Smooth muscle cell of the brain vasculature (primary cell): ENCODE measurements at places on chromosomes 5 and 9.

GRCh38 chr9:82600536-82601292 lies 462.2 kb downstream of the RASEF start:
- peak; percentile 52 for DNase-seq

- DNase-seq: no peak
These were observed 22.9 kb downstream of the CAMSAP1 start for GRCh38 chr9:135884328-135885035.

GRCh38 chr5:147591120-147591519 lies 81.3 kb upstream of the DPYSL3 start:
- DNase-seq: no peak

GRCh38 chr5:89878140-89879132 lies 531.1 kb downstream of the CETN3 start:
- peak; percentile 39 for DNase-seq

- no peak for DNase-seq
These were observed 5.7 kb downstream of the NEURL1B start for GRCh38 chr5:172646716-172647285.

DNA sequence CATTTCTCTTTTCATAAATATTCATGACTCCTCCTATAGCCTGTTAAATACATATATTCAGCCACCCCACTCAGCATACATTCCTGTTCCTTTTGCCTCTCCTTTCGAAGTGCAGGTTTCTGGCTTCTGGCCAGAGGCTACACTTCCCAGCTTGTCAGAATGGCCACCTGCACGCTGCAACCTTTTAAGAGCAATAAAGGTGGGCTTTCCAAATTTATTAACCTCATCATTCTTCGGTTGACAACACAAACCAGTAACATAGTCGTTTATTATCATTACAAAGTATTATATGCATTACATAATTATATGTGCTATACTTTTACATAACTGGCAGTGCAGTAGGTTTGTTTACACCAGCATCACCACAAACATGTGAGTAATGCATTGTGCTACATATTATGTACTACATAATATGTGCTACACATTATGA lies 16.5 kb upstream of the TMEM171 start:
- no peak for DNase-seq

DNA sequence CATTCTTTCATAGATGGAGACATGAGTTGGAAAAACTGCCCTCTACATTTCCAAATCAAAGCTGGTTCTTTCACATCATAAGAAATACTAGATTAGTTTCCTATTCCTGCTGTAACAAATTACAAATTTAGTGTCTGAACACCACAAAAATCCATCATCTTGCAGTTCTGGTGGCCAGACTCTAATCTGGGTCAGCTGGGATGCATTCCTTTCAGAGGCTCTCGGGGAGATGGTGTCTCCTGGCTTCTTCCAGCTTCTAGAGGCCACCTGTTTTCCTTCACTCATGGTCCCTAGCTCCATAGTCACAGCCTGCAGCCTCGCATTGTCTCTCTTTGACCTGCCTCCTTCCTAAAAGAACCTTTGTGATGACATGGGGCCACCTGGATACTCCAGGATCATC lies 65.2 kb downstream of the RETREG1 start:
- DNase-seq: no peak

GRCh38 chr9:96442491-96442890 lies 7.5 kb upstream of the HABP4 start:
- no peak for DNase-seq

GRCh38 chr5:144873076-144873475 lies 702.4 kb downstream of the KCTD16 start:
- DNase-seq: no peak

GRCh38 chr9:110590816-110591215 lies 11.3 kb upstream of the SVEP1 start:
- DNase-seq: no peak

- DNase-seq: no peak
These were observed 610 bp downstream of the PSIP1 start for GRCh38 chr9:15509931-15510788.

GRCh38 chr5:1641560-1642166 lies 117.9 kb upstream of the LPCAT1 start:
- DNase-seq: peak; percentile 76

- no peak for DNase-seq
These were observed 94.6 kb downstream of the ZNF608 start for GRCh38 chr5:124651663-124652513.

GRCh38 chr9:99249619-99250018 lies 27.5 kb downstream of the SEC61B start:
- no peak for DNase-seq

DNA sequence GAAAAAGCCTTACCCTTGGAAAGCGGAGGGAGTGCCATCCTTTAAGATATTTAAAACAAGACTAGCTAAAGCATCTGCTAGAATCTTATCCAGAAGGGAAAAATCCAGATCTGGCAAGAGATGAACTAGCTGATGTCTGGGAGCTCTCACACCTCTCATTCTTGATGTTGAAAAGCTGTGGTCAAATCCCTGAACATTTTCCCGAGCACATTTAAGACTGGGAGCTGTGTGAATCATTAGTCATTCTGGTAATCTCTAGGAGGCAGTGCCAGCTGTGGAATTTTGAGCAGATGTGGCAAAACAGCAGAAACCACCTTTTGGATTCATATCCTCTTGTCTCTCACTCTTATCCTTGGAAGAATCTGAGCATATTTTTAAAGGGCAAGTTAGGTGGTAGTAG lies 218.0 kb downstream of the MAN2A1 start:
- DNase-seq: no peak

DNA sequence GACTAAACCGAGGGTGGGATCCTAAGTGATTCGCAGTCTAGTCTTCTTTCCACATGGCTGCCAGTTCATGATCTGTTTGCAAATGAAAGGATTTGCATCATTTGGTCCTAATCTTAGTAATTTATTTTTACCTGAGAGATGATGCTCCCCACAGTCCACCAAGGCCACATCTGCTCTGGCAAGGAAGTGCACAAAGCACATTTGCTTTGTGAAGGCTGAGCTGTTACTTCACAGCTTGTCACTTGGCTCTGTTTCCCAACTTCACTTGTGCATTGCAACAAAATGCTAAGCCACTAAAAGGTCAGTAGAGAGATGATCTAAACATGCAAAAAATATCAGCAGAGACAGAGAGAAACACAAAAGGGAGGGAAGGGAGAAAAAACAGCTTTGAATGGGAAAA lies 128.5 kb upstream of the VLDLR start:
- no peak for DNase-seq

DNA sequence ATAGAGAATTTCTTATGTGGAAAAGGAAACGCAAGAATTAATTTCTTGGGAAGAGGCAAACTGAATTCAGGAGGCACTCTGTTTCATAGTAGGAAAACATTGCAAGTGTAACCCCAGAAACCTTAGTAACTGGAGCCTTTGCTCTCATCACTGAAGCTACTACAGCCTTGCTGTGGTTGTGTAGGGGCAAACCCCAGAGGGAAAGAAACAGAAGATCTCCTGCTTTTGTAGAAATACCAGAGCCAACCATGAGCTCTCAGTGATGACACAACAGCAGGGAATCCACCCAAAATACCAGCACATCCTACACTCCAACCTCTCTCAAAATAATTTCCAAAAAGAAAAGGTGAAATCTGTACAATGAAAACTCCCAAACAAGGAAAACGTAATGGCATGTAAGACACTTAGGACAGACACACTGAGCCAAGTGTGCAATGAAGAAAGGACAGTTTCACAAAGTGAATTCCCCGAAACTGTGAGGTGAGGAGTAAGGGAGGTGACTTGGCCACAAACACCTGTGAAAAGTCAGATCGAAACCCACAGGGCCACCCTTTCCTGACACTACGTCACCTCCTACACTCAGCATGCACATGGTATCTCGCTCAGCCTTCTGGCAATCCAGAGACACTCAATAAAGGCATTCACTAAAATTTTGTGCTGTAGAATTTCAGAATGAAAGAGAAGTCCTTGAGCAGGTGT lies 8.5 kb upstream of the ACSL6 start:
- no peak for DNase-seq

- no peak for DNase-seq
These were observed 29.4 kb downstream of the SLC6A3 start for GRCh38 chr5:1415626-1416360.

DNA sequence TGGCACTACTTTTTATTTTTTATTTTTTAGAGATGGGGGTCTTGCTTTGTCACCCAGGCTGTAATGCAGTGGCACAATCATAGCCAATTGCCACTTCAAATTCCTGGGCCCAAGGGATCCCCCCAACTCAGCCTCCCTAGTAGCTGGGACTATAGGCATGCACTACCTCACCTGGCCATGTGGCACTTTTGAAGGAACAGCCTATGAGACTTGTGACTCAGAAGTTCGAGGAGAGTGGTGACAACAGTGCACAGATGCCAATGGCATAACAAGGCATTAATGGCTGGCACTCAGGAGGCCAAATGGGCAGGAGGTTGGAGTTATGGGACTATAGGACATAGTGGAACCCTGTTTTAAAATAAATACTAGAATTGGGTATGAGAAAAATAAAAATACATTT lies 33.7 kb downstream of the ANKRD31 start:
- DNase-seq: no peak

DNA sequence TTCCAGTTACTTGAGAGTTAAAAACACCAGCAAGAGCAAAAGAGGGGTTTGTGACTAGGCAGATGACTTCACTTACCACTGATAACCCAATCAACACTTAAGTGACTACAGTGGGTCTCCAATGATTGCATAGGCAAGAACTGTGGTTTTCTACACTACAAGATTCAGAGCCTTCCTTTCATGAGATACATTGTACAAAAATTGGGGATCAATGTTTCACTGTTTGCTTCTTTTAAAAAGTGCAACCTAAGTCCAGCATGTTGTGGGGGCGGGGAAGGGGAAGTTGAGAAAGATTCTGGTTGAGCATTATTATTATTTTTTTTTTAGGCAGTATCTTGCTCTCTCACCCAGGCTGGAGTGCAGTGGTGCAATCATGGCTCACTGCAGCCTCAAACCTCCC lies 3.6 kb downstream of the IQGAP2 start:
- no peak for DNase-seq

GRCh38 chr5:133367984-133368383 lies 244.4 kb downstream of the FSTL4 start:
- DNase-seq: no peak

GRCh38 chr5:54243483-54244080 lies 66.8 kb downstream of the ARL15 start:
- peak; percentile 7 for DNase-seq

- no peak for DNase-seq
These were observed 66.5 kb downstream of the COX7C start for GRCh38 chr5:86684222-86684621.

GRCh38 chr5:912280-913091 lies 19.8 kb downstream of the TRIP13 start:
- DNase-seq: peak; percentile 57

DNA sequence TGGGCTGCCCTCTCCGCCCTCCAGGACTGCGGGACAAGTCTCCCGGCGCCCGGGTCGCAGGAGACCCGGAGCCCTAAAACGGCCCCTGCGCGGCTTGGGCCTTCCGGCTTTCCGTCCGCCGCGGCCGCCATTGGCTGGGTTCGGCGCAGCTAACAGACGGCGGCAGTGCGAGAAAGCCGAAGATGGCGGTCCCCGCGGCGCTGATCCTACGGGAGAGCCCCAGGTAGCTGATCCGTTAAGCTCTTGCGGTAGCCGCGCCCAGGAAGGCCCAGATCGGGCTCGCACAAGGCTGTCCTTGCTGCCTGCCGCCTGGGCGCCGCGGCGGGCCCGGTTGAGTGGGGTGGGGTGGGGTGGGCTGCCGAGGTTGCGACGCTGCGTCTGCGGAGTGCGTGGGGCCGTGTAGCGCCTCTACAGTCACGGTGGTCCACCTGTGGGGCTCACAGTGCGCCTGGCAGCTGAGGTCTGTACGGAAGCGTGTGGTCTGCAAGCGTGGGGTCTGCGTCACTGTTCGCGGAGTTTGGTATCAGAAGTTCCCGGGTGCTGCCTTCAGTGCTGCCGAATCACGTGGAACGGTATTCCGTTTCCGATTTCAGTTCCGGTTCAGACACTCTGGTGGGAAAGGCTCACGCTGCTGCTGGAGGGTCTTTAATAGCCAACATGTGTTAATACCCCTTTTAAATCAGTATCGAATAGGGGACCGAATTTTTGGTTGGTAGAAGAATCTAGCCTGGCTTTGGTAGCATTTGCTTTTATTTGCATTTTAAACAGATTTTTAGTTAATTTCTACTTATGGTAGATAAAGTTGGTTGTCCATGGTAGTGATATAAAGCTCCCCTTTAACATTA lies at the start of gene COMMD10:
Gene COMMD10 (plus strand): TSS at position 155 of the 845 bp plus-strand sequence.
- peak; percentile 52 for DNase-seq

GRCh38 chr9:5518171-5518936 lies 8.0 kb downstream of the PDCD1LG2 start:
- DNase-seq: no peak

GRCh38 chr9:129630967-129631673 lies 5.2 kb downstream of the NTMT1 start:
- no peak for DNase-seq

DNA sequence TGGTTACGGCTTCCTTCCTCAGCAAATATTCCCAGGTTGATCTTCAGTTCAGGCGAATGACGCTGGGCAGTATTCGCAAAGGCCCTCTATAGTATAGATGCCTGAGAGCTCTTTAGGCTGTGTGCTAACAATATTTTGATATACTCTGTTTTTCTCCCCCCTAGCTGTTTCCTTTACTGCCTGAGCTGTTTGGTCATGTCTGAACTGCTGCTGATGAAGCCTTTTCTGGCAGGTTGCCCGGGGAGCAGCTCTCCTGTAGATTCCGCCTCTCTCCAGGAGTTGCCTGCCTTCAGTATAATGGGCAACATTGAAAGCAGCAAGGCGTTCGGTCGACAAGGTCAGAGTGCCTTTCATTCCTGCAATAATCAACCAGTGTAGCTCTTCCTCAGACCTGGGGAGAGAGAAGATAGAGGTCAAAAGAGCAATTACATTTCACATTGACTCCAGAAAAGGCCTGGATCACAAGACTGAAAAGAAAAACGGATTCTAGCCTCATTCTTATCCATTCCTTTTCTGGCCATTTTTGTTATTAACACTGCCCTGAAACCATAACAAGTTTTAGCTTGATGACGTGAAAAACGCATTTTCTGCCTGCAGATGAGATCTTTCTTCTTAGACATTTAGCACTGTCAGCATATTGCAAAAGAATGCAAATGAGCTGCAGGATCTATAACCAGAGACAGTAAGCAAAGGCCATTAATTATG lies 60.1 kb upstream of the ZNF608 start:
- peak; percentile 90 for DNase-seq

DNA sequence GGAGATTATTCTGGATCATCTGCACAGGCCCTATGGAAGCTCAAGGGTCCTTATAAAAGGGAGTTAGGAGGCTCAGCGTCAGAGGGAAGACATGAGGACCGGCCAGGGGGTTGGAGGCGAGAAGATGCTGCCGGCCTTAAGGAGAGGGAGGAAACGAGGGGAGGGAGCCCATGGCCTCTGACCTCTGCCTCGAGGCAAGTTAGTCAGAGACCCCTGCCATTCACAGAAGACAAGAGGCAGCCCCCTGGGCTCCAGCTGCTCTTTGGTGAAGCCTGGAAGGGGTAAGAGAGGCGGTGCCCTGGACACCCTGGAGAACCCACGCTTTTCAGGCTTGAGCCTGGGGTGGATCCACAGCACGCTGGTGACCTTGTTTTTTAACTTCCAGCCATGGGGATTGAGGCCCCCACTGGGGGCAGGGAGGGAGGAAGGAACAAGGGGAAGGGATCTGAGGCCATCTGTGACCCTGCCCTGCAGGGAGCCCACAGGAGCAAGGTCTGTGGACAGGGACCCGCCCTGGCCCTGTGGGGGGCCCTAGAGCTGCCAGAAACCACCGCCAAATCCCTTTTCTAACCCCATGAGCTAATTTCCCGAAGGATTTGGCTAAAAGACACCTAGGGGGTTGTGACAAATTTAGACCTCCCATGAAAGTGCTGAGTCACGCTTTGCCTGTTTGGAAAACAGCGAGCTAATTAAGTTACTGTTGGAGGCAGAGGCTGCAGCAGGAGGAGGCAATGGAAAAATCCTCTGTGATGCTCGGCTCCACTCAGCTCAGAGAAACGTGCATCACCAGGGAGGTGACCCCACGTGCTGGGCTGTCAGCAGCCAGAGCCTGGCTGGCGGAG lies 49.7 kb downstream of the OLFM1 start:
- DNase-seq: no peak
